ENCODE measurements at places on chromosomes 1 and 21.
A peak's percentile ranks its signal among the peaks of the same experiment; 100 is the strongest.

DNA sequence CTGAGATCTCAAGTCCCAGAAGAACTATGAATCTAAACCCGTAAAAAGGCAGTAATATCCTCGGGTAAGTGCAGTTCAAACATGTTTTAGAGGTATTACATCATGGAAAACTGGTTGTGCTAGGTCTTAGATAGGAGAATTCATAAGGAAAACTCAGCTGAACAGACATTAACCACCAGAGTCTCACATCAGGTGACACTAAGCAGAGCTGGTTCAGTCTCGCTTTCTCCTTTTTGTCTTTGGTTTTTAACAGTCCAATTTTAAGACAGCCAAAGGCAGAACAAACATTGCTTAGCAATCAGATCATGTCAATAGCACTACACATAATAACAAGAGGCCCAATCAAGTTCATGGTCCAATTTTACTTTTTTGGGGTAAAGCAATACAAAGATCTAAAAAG is 63.1 kb upstream of the MUTYH start:
- DNase-seq, result no peak

- DNase-seq, result no peak
Measured at GRCh38 chr21:41725421-41726031, 41.3 kb downstream of the RIPK4 start.

DNA sequence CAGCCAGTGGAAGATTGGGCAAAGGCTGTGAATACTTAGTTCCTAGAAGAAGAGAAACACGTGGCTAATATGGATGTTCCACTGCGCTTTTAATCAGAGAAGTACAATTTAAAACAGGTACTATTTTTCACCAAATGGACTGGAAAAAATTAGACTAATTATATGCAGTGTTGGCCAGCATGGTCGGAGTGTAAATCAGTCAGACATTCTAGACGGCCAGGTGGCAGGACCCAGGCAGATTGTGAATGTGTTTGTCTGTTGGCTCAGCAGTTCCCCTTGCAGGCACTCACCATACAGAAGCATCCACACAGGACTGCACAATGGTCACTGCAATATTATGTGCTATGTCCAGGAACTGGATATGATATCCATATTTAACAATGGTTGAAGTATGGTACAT is 23.9 kb upstream of the SLC25A34 start:
- DNase-seq, result no peak

- no peak for DNase-seq
Measured at GRCh38 chr1:9253453-9254105, 19.0 kb downstream of the H6PD start.

DNA sequence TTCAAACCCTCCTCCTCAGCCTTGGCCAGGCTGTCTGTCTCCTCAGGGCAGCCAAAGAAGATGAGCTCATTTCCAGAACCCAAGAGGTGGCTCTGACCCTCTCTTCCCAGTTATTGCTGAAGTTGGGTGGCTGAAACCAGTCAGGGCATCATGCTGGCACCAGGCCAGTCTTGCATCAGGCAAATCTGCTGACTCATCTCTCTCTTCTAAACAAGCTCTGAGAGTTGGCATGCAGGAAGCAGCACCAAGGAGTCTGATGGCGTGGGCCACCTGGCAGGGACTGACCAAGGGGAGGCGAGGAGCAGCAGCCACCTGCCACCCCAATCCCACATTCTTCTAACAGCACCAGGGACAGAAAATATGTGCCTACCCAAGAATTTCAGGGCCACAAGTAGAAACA is 104.8 kb upstream of the ATP1A1 start:
- no peak for DNase-seq

- DNase-seq, result no peak
Measured at GRCh38 chr21:30616125-30616524, at the start of gene KRTAP20-1. Gene KRTAP20-1, plus strand, starts transcription at chr21:30616425. Its CDS starts 30 bp downstream, at chr21:30616455.

DNA sequence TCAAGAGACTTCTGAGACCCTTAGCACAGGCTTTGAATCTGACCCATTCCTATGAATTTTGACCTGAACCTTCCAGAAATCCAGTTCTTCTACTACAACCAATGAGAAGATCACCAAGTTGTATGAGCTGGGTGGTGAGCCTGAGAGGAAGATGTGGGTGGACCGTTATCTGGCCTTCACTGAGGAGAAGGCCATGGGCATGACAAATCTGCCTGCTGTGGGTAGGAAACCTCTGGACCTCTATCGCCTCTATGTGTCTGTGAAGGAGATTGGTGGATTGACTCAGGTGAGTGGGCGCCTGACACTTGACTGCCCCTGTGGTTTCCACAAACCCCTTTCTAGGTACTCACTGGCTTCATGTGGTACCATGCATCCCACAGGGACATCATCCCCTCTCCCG is 20.0 kb upstream of the PIGV start:
- DNase-seq, result no peak

DNA sequence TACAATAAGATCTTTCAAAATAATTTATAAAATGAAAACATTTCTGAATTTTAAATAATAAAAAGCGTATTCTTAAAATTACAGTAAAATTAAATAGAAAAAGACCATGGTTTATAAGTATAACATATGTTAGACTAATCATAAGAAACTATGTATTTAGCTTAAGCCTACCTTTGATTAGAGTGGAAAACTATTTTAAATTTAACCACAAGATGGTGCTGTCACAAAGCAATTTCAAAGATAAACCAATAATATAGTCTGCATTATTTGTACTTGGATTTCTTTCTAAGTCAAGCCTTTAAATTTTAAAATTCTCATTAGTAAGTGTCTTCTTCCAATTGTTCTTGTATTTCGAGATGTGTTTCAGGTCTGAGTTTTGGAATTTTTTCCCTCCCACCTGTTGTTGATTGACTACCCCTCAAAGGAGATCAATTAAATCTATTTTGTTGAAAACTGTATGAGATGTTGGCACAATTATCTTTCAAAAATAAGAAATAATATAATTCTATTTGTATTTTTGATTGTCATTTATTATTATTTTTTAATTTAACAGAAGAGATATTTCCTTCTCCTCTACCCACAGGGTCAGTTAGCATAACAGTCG is 459.8 kb downstream of the KCNT2 start:
- peak; percentile 7 for DNase-seq

- DNase-seq, result no peak
Measured at GRCh38 chr1:90561103-90561783, 155.9 kb downstream of the BARHL2 start.

- DNase-seq, result no peak
Measured at GRCh38 chr1:26344147-26344920, 9.6 kb downstream of the CRYBG2 start.

GRCh38 chr21:34900376-34900775 is 148.7 kb downstream of the RUNX1 start:
- no peak for DNase-seq

GRCh38 chr1:107525961-107526360 is 385.1 kb downstream of the NTNG1 start:
- no peak for DNase-seq

GRCh38 chr1:115160728-115161127 is 71.4 kb upstream of the TSPAN2 start:
- no peak for DNase-seq

- no peak for DNase-seq
Measured at GRCh38 chr1:3011631-3012455, 9.4 kb upstream of the ACTRT2 start.

GRCh38 chr21:25573409-25574206 is 33.7 kb downstream of the MRPL39 start:
- DNase-seq, result peak; percentile 57

GRCh38 chr1:47187231-47187925 is 2.5 kb downstream of the PDZK1IP1 start:
- DNase-seq, result no peak

- no peak for DNase-seq
Measured at GRCh38 chr1:118821801-118822200, 166.3 kb downstream of the TBX15 start.

All from AG08396 (cell line).